ENCODE measurements at places on chromosomes 16 and 17.

GRCh38 chr16:60605176-60605575 is 1431.1 kb downstream of the CDH8 start:
- DNase-seq = no peak

GRCh38 chr16:88202207-88202745 is 180.5 kb upstream of the ZNF469 start:
- DNase-seq = no peak

GRCh38 chr16:16162591-16162990 is 60.7 kb downstream of the ABCC6 start:
- no peak for DNase-seq

DNA sequence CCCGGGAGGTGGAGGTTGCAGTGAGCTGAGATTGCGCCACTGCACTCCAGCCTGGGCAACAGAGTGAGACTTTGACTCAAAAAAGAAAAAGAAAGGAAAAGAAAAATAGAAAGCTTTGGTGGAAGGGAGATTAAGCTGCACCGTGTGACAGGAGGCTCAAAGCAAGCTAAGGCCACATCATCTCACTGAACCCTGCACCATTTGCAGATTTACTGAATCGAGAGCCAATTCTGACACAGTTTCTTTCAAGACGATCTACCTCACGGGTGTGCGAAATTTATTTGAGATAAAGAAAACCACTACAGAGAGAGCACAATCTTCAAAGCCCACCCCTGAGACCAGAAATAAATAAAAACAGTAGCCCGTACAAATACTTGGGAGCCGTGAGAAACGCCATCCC is 49.6 kb downstream of the RTN4RL1 start:
- DNase-seq = no peak
